ENCODE measurements at places on chromosomes 4 and X.
A peak's percentile ranks its signal among the peaks of the same experiment; 100 is the strongest.

- DNase-seq, result peak; percentile 74
Measured at GRCh38 chr4:141220691-141221659, at the start of gene ZNF330. Gene ZNF330 (plus strand): TSS chr4:141220895. CDS start chr4:141222372, 1,477 bp downstream.

DNA sequence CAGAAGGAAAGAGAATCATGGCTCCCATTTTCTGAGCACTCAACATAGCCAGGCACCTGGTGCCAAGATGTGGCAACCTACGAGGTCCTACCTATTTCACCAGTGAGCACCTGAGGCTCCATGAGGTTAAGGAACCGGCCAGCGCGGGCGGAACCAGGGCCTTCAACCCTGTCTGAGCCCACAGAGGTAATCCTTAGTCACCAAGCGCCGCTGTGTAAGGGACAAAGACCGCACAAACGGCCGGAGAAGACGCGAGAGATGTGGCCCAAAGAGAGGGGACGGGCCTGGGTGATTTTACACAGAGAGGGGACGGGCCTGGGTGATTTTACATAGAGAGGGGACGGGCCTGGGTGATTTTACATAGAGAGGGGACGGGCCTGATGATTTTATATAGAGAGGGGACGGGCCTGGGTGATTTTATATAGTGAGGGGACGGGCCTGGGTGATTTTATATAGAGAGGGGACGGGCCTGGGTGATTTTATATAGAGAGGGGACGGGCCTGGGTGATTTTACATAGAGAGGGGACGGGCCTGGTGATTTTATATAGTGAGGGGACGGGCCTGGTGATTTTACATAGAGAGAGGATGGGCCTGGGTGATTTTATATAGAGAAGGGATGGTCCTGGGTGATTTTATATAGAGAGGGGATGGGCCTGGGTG lies 114.2 kb downstream of the SMIM20 start:
- DNase-seq, result no peak

DNA sequence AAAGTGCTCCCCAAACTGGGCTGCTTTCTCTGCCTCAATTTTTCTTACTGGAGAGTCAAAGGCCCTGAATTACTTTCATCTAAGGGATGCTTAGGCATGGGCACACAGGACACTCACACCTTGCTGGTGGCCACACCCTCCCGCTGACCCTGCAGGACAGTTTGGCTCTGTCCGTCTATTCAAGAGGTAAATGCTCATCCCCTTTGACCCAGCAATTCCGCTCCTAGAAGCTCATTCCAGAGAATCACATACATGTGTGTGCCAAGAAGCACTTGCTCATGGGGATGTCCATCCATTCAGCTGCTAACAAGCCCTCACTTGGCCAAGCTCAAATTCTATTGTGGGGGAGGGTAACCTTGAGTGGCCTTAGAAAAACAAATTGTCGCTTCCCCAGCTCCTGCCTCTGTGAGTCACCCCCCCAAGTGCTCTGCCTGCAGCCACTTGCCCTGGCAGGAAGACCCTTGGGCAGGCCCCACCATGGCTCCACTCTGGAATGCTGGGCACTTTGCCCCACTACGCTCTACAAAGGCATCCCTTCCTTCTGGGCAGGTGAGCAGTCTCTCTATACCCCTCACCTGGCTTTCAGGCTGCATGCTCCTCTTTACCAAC lies 54.5 kb downstream of the HTRA3 start:
- no peak for DNase-seq

- no peak for DNase-seq
Measured at GRCh38 chrX:12934850-12935249, 28.4 kb downstream of the TLR8 start.

GRCh38 chrX:118560489-118560888 lies 64.9 kb downstream of the DOCK11 start:
- no peak for DNase-seq

DNA sequence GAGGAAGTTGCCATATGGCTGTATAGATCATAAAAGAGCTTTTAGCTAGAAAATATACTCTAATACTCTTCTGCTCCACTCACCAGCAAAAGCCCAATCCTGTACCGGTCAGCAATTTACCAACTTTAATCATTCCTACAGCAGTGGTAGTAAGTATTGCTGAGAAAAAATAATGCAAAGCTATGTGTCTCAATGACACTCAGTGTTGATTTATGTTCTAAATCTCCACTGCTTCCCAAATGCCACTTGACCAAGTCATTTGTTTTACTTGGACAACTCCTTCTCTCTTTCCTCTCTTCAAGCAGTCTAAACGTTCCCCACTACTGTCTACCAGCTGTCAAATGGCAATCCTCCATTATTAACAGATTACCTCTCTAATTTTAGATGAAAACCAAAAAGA lies 201.8 kb upstream of the GK2 start:
- DNase-seq, result no peak
